ENCODE measurements at places on chromosomes 16 and 17.

DNA sequence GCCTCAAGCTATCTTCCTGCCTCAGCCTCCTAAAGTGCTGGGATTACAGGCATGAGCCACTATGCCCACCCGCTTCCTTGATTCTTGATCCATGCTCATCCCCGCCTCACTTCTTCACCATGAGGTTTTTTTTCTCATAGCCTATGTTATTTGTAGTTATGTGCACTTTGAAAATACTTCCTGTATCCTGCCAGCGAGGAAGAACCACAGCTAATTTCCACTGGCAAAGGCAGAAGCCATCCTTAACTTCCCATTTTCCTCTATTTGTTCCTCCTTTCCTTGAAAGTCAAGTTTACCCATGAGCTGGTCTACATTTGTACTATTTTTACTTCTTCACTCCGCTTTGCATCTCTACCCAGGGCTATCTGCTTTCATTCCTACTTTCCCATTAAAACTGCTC is 189.7 kb upstream of the ZFHX3 start:
- DNase-seq, result no peak

- DNase-seq, result no peak
Observed at GRCh38 chr17:79174905-79175856, 100.6 kb downstream of the ENGASE start.

GRCh38 chr16:79083508-79084299 is 516.8 kb downstream of the MAF start:
- DNase-seq, result no peak

DNA sequence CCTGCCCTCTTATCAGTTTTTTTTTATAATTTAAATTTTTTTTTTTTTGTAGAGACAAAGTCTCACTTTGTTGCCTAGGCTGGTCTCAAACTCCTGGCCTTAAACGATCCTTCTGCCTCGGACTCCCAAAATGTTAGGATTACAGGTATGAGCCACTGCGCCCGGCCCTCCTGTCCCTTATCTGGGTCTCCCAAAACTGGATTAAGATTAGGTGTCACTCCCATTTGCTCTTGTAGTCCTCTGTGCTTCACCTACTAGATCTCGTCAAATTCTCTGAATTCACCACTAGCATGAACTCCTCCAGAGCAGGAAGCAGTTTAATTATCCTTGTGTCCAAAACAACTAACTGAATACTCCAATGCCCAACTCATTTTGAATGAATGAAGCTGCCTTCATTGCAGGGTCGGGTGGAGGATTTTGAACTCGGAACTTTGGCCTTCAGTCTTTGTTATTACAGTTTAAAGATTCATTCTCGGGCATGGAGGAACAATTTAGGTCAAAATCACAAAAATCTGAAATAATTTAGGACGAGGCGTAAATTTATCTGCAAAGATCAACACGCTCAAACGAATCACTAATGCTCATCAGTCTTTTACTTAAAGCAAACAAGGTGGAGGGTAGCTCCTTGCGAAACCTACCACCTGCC is 802 bp upstream of the ATXN2L start:
- DNase-seq, result no peak

DNA sequence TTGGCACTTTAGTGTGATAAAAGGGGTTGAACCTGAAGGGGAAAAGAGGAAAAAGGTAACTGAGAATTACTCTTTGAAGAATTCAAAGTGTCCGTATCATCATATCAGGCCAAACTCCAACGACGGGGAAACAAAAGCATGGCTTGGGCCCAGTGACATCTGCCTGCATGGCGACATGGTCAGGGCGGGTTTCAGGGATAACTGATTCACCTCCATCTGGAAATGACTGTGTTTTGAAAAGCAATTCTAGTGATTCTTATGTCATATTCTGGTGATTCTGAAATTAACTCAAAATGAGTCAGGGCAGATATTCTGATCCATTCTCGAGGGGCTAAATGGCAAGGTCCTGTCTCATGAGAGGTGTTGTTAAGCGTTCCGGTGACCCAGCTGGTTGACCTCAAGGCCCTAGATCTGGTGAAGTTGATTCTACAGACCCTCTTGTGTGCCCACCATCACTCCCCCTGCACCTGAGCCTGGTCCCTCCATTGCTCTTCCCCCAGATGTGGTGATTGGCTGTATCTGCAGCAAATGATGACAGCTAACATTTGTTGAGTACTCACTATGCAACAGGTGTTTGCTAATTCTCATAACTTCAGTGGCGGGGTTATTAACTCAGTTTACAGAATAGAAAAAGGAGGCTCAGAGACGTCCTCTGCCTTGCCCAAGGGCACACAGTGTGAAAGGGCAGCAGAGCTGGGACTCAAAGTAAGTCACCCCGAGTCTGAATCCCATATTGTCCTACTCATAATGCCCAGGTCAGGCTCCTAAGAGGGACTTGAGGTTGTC is 251.8 kb downstream of the MAF start:
- DNase-seq, result no peak

DNA sequence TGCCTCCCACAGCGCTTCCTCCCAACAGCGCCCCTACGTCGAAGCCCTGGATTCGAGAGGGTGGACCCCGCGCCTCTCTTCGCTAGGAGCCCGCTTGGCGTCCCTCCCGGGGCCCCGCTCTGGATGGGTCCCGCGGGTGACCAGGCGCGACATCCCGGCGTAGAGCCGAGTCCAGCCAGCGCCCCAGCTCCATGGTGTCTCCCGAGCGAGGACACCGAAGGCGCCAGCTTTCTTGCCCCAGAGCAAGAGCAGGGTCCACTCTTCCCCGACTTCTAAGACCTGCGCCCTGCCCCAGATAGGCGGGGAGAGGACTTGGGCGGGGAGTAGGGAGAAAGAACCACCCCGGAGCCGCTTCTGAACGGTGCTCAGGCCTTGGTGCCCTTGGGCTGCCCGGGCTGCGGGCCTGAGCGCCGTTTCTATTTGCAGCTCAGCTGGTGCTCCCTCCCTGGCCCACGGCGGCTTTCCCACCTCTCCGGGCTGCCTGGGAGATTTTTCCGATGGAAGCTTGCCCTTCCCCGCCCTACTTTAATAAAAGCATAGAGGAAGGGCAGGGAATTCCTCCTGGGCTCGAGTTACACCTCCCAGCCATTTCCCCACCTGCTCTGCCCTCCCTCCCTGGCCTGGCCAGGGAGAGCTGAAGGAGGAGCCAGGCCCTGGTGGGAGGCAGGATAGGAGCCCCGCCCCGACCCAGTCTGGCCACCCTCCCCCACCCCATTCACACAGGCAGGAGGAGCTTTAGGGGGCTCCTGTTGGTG is 1.8 kb downstream of the MMP15 start:
- no peak for DNase-seq

- no peak for DNase-seq
Observed at GRCh38 chr16:87114832-87115231, 202.4 kb downstream of the C16orf95 start.

DNA sequence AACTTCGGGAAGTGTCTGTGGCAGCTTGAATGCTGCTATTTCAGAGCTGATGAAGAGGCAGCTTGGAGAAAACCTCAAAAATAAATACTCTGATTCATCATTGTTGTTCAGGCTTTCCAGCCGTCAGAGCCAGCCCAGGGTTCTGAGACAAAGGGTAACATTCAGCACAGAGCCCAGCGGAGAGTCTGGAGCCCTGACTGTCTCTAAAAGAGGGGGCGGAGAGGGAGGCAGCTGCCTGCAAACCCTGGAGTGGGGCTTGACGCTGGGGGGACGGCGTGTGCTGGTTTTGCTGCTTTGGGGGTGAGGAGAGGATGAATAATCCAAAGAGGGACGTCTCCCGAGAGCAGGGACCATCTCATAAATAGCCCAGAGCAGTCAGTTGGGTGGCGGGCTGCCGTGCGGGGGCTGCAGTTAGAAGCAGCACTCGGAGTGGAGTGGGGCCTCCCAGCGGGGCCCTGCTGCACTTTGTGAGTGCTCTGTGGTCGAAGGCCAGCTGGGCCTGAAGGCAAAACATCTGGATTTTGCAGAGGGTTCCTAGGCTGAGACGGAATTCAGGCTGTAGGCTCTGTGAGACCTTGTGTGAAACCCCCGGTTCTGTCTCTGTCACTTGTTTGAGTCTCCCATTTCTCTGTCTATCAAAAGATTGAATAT is 237.8 kb downstream of the PRKCA start:
- no peak for DNase-seq

GRCh38 chr17:30573603-30574175 is 96.5 kb downstream of the GOSR1 start:
- DNase-seq, result no peak

DNA sequence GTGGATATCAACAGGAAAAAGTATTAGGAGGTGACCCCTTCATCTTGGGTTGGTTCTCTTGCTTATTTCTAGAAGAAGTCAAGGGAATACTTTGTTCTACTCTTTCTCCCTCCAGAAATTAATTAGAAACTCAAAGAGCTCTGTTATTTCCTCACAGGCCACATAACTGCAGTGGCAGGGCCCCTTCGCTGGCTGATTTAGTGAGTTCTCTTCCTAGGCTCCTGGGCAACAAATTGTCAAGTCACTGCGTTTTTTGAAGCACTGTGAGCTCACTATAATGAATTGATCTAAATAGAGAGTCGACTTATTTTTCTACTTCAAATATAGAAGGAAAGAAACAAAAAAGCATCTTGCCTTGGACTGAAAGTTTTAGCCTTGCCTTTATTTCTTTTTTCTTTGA is 4.8 kb downstream of the SHISA6 start:
- no peak for DNase-seq

- DNase-seq, result no peak
Observed at GRCh38 chr17:162689-163088, 18.8 kb downstream of the DOC2B start.
